Eye (tissue), 1 donor: ENCODE measurements at places on chromosomes 4 and X.
A peak's percentile ranks its signal among the peaks of the same experiment; 100 is the strongest.

- DNase-seq = no peak
Measured at GRCh38 chr4:14767142-14767541, 235.1 kb upstream of the CPEB2 start.

GRCh38 chr4:165563851-165564250 is 185.0 kb downstream of the CPE start:
- no peak for DNase-seq

DNA sequence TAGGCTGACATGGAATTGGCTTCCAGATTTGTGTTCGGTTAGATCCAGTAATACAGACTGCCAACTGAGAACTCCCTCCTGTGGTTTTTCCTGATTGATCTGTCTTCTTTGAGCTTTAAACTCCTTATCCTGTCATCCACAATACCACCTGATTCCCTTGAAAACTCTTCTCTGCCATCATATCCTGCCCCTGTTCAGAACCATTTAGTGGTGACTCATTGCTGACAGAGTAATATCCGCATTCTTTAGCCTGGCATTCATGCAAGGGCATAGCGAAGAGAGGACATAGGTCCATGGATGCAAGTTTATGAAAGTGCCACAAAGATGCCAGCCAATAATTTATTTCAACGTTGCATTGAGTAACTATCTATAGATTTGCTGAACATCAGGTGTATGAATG is 76.6 kb downstream of the ITIH6 start:
- no peak for DNase-seq

DNA sequence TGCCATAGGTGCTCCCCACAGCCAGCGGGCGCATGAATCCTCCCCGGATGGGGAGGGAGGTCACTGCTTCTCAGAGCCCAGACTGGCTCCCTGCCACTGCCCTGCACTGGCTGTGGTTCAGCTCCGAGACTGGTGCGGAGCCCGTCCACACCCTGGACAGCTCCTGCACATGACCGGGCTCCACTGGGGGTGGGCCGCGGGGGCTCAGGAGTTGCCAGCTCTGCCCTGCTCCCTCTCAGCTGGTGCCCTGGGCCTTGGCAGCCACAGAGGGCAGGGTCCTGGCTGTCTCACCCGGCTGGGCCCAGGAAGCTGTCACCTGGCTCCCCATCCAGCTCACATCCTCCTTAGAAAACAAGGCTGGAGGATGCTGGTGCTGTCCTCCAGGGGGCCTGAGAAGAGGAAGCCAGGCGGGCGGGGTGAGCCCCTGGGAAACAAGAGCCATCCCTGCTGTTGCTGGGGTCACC is 64.9 kb upstream of the ADRA2C start:
- DNase-seq = no peak

- peak; percentile 85 for DNase-seq
Measured at GRCh38 chr4:78057600-78058550, 752 bp downstream of the FRAS1 start.

- DNase-seq = no peak
Measured at GRCh38 chrX:113058634-113059033, 218.0 kb upstream of the AMOT start.

DNA sequence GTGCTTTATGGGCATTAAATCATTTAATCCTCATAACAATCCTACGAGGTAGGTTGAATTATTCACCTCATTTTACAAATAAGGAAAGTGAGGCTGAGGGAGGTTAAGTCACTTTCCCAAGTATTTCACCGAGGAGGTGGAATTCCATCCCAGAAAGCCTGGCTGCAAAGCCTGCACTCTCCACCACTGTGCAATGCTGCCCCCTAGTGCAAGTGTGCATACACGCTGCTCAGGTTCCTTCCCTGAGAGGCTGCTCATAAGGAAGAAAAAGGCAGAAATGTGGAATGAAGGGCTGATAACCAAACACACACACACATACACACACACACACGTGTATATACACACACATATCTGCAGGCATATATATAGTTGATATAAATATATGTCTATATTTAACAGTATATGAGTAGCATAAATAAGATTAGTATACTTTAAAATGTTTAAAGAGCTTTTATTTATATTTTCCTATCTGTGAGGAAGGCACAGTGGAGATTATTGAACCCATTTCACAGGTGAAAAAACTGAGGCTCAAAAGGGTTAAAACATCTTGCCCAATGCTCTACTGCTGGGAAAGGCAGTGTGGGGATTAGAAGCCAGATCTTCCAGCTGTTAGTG is 714.5 kb upstream of the TENM3 start:
- peak; percentile 93 for DNase-seq

GRCh38 chr4:165355900-165356300 is 22.9 kb upstream of the CPE start:
- DNase-seq = peak; percentile 79

GRCh38 chr4:140662082-140662869 is 93.5 kb upstream of the UCP1 start:
- no peak for DNase-seq
